Heart right ventricle (tissue), 16 donors: ENCODE measurements at places on chromosomes 4 and X. TPM values are rescaled to one million over a fixed set of nuclear protein-coding genes. Genes with fewer than 3 reads are reported as not detected.

IGFBP7 gene
- total RNA-seq: 826 TPM

MMRN1 gene
- 0.89 TPM for total RNA-seq

SULT1E1 gene
- not detected for total RNA-seq

VEGFC gene
- total RNA-seq: 7.3 TPM

SHOX gene
- total RNA-seq: not detected

TCEANC gene
- 4.5 TPM for total RNA-seq

STATH gene
- total RNA-seq: not detected

PABPC1L2A gene
- total RNA-seq: not detected

SYP gene
- 1.2 TPM for total RNA-seq

DCAF4L1 gene
- total RNA-seq: 0.26 TPM

GLOD5 gene
- not detected for total RNA-seq

TRAM1L1 gene
- 1.2 TPM for total RNA-seq

RBM47 gene
- total RNA-seq: 0.71 TPM

SMIM10 gene
- 5.1 TPM for total RNA-seq

PTTG2 gene
- 1.0 TPM for total RNA-seq

RRH gene
- total RNA-seq: not detected

DGAT2L6 gene
- total RNA-seq: not detected

MBNL3 gene
- 5.0 TPM for total RNA-seq

NOX1 gene
- not detected for total RNA-seq

CCDC120 gene
- 1.2 TPM for total RNA-seq

ZNF280C gene
- total RNA-seq: 2.4 TPM

NSD2 gene
- 32.3 TPM for total RNA-seq

PDZD4 gene
- 1.2 TPM for total RNA-seq

DRD5 gene
- not detected for total RNA-seq

LRIT3 gene
- not detected for total RNA-seq

MTNR1A gene
- not detected for total RNA-seq

EDNRA gene
- 11.7 TPM for total RNA-seq

WDFY3 gene
- total RNA-seq: 68.9 TPM

GLUD2 gene
- total RNA-seq: 0.81 TPM

ELF4 gene
- total RNA-seq: 1.8 TPM

FGB gene
- total RNA-seq: not detected

TMEM129 gene
- total RNA-seq: 35.1 TPM

SPOCK3 gene
- not detected for total RNA-seq

RPA4 gene
- total RNA-seq: 0.21 TPM

SLITRK2 gene
- total RNA-seq: 0.15 TPM

TMEM156 gene
- 0.13 TPM for total RNA-seq

XK gene
- 6.0 TPM for total RNA-seq

GAB1 gene
- total RNA-seq: 106 TPM

MYOZ2 gene
- total RNA-seq: 655 TPM

GAGE12C gene
- not detected for total RNA-seq

TRIML2 gene
- total RNA-seq: not detected
